GM10248 (cell line): ENCODE measurements at places on chromosomes 7 and 10.
A peak's percentile ranks its signal among the peaks of the same experiment; 100 is the strongest.

DNA sequence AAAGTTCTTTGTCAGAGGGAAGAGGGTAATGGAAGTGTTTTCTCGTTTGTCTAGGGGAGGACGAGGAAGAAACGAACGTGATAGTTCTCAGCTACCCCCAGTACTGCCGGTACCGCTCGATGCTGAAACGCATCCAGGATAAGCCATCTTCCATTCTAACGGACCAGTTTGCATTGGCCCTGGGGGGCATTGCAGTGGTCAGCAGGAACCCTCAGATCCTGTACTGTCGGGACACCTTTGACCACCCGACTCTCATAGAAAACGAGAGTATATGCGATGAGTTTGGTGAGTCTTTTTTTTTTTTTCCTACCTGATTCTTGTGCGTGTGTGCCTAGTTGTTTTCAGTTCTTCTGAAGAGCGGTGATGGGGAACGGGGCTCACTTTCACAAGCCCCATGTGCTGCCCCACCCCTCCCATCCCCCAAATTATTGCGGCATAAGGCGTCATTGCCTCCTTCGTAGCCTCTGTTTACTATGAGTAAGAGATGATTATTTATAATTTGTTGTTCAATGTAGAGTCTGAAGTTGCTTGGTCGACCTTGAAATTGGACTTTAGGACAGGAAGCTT, 98.6 kb downstream of the ARID5B start:
- peak; percentile 68 for DNase-seq

DNA sequence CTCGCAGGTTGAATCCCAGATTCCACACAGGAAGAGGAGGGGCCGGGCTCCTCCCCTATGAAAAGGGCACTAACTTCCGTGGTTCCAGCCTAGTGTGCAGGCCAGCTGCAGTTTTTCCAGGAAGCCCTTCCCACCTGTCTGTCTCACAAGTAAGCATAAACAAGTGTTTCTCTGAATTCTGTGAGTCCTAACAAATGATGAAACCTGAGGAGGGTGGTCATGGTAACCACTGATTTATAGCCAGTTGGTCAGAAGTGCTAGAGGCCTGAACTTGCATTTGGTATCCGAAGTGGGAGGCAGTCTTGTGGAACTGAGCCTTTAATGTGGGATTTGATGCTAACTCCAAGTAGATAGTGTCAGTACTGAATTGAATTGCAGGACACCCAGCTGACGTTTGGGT, 54.7 kb upstream of the STEAP4 start:
- no peak for DNase-seq

- no peak for DNase-seq
Measured at GRCh38 chr10:3500408-3500856, 284.6 kb downstream of the KLF6 start.

DNA sequence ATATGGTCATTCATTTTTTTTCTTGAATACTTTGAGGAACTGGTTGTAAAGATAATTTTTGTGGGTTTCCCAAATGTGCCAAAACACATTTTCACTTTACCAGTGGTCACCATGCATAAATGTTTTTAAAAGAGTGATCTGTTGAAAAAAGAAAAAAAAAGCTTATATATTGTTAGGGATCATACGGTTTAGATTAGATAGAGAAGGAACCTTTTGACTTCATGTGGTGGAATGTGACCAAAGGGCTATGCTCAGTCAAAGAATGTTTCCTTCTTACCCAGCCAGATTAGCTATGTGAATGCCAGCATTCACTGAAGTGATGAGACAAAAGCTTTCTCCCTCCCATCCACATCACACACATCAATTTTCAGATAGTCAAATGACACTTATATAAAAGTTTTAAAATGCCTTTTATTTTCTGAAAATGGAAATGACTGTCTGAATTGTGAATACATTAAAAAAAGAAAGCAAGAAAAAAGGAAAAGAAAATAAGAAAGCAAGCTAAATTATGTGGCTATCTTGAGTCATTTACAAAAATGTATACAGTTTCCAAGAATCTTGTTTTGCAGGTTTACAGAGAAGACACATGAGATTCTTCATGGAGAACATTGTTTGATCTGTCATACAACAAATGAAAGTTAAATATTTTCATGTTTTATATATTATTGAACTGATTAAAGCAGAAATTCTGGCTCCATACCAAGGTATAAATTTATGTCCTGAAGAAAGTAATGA, 8.6 kb upstream of the CPED1 start:
- no peak for DNase-seq

DNA sequence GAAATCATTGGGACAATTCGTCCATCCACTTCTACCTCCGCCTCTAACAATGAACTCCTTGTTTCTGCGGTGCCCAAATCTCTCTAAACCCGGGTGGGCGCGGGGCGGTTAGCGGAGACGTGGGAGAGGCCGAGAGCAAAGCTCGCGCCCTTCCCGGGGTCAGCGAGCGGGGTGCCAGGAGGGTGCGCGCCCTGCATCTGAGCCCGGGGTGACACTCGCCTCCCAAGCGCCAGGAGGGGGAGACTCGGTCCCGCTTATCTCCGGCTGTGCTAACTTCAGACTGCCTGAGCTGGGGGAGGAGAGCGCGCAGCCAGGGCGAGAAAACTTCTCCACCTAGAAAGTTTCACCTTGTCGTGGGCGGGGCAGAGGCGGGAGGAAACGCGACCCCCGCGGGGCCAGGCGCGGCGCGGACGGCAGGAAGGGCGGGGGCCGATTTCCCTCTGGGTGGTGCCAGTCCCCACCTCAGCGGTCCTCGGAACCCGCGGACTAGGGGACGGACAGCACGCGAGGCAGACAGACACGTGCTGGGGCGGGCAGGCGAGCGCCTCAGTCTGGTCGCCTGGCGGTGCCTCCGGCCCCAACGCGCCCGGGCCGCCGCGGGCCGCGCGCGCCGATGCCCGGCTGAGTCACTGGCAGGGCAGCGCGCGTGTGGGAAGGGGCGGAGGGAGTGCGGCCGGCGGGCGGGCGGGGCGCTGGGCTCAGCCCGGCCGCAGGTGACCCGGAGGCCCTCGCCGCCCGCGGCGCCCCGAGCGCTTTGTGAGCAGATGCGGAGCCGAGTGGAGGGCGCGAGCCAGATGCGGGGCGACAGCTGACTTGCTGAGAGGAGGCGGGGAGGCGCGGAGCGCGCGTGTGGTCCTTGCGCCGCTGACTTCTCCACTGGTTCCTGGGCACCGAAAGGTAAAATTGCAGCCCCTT, at the start of gene MET:
Gene MET, plus strand, starts transcription at position 516 of the 915 bp plus-strand sequence. CDS start 26,889 bp downstream, outside the sequence.
- DNase-seq, result peak; percentile 76

DNA sequence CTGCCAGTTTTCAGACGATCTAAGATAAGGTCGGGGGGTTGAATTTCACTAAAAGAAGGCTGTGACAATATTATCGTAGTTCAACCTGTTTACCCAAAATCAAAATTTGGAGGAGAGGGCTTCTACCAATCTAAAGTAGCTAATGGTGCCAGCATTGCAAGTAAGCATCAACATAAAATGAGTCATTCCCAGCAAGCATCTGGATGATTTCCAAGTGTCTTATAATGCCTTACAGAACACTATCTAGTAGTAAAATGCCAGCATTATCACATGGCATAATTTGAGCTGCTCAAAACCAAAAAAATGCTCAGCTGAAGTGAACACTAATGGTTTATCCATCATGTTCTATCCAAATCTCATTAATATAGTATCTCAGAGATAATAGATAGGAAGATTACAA, 1193.9 kb downstream of the DNAJB9 start:
- no peak for DNase-seq

DNA sequence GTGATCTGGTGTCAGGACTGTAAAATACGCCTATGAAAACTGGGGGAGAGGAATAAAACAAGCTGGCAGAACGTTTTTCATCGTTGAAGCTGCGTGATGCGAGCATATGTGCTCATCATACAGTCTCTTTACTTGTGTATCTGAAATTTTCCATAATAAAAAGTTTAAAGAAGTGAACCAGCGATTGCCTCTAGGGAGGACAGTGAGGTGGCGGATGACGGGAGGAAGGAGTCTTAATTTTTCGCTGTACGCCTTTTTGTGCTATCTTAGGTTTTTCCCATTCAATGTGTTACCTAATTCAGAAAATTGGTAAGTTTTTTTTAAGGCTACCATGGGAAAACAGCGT, 891 bp upstream of the WAPL start:
- no peak for DNase-seq

DNA sequence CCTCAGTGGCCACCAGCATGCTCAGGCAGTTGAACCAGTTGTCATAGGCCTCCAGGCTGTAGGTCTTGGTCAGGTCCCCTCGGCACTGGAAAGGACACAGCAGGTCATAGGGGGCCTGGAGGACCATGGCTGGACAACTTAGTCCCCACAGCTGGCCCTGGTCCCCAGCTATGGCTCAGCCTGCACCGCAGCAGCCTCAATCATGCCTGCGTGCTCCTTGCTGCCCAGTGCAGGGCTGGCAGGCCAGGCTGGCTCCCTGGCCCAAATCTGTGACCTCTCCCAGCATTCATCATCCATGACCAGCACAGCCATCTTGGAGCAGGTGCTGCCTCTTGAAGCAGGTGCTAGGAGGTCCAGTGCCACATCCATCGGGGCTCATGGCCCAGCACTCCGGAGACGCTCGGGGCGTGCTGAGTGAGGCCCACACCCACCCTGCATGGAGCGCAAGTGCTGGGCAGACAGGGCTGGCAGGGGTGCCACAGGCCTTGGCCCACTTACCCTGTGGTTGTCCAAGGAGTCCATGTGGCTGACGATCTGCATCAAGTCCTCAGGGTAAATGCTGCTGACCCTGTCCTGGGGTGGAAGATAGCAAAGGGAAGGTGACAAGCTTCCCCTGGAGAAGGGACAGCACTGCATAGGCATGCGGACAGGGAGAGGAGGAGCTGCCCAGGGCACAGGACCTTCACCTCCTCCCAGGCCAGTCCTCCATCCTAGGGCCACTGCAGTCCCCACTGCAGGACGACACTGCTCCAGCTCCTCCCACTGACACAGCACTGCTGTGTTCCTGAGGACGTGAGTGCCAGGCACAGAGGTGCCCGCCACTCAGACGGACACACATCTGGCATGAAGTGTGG, 61.7 kb downstream of the CSGALNACT2 start:
- no peak for DNase-seq

- no peak for DNase-seq
Measured at GRCh38 chr7:138595454-138595853, 105.7 kb downstream of the SVOPL start.

DNA sequence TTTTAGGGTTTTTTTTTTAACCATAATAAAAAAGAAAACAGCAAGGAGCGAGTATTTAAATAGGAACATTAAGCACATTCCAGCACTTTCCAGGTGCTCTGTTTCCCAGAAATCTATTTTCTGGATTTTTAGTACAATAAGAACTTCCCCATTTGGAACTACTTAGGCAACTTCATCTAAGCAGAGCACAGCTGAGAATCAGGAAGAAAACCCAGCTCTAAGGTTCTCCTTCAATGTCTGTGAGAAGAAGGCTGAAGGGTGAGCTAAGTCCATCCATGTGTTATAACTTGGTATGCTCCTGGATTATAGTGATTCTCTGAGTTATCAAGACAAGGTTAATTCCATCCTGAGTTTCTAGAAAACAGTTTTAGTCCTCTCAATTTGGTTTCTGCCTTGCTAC, 181.9 kb downstream of the CYP26A1 start:
- no peak for DNase-seq

DNA sequence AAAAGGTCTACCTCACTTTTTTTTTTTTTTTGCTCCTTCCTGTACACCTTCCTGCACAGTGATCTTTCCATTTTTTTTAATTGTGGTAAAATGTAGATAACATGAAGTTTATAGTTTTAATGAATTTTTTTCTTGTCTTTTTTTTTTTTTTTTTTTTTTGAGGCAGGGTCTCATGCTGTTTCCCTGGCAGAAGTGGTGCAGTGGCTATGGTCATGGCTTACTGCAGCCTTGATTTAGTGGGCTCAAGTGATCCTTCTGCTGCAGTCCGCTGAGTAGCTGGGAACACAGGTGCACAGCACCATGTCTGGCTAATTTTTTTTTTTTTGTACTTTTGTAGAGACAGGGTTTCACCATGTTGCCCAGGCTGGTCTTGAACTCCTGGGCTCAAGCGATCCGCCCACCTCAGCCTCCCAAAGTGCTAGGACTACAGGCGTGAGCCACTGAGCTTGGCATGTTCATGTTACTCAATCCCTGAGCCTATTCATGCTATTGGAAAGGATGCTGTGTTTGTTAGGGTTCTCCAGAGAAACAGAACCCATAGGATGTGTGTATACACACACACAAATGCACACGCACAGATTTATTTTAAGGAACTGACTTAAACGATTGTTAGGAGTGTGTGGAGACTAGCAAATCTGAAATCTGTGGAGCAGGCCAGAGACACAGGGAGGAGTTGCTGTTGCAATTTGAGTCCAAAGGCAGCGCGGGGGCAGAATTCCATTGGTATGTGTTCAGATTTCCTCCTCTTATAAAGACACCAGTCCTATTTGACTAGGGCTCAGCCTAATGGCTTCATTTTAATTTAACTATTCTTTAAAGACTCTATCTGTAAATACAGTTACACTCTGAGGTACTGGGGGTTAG, 29.1 kb downstream of the GALNT11 start:
- DNase-seq, result no peak

DNA sequence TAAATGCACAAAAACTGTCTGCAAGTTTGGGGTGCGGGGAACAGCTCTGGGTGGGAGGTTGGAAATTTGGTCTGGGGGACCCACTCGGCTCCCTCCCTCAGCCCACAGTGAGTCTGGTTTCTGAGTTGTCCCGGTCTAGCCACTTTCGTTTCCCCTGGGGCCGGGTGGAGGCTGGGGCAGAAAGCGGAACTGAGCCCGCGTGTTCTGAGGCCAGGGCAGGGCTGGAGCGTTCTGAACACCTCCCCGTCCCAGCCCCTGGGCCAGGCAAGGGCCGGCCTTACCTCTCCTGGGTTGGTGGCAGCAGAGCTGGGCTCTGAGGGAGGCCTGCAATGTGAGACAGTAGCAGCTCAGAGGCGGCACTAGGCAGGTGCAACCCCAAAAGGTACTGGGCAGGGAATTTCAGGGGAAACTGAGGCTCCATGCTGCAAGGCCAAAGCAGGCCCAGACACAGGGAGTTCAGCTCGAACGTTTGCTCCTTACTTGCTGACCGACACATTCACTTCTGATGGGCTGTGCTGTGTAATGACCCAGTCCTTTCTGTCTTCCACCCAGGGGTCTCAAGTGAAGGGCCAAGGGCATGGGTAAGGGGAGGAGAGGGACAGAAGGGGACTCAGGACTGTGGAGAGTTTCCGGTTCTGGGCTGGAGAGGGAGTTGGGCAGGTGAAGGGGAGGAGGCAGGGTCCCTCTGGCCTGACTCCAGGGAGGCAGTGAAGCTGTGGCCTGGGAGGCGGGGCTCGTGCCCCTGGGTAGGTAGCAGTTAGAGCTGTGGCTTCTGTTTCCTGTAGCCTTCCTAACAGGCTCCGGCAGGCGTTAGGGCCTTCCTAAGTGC, 3.0 kb downstream of the IRF5 start:
- DNase-seq, result peak; percentile 91

DNA sequence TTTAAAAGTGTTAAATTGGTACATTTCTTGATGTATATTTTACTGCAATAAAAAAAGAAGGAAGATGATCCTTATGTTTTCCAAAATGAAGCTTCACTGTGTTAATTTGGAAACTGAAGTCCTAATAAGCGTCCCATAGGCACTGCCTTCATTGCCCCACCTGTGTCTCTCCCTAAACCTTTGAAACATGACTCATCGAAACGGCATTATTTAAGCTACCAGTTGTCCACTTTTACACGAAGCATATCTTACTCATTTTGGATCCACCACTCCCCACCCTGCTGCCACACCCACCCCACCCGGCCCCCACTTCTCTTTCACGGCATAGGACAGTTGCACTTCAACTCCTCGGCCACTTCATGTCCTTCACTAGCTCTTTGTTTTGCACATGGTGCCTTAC, 85.5 kb downstream of the KIAA1549 start:
- no peak for DNase-seq
